HEK293T (cell line): ENCODE measurements at places on chromosomes 13 and 19.

GRCh38 chr13:25463496-25463895 lies 91.7 kb downstream of the ATP8A2 start:
- DNase-seq: no peak

DNA sequence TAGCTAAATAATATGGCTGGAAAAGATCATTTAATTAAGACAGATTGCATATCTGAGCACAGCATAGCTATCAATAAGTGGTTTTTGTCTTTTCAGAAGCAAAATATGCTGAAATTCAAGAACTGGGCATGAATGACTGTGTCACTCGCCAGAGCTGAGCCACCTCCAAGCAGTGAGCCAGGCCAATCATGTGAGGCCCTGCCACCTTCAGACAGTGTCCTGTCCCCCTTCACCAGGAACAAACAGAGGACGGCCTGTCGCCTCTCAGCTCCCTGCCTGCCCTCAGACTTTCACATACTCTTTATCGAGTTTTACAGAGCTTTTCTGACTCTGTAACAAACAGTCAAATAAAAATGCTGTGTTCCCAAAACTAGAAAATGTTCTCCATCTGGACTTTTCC lies 171.0 kb upstream of the TSC22D1 start:
- no peak for DNase-seq

DNA sequence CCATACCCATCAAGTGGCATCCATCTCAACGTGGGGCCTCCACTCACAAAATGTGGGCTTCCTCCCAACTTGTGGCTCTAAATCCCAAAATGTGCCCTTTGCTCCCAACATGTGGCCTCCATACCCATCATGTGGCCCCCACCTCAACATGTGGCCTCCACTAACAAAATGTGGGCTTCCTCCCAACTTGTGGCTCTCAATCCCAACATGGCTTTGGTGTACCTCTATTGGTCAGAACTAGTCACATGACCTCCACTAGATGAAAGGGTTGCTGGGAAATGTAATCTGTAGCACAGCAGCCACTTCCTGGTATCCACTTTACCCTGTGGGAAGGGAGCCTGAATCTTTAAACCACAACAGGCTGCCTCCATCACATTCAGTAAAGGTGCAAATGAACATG lies 10.1 kb upstream of the ACER1 start:
- no peak for DNase-seq

DNA sequence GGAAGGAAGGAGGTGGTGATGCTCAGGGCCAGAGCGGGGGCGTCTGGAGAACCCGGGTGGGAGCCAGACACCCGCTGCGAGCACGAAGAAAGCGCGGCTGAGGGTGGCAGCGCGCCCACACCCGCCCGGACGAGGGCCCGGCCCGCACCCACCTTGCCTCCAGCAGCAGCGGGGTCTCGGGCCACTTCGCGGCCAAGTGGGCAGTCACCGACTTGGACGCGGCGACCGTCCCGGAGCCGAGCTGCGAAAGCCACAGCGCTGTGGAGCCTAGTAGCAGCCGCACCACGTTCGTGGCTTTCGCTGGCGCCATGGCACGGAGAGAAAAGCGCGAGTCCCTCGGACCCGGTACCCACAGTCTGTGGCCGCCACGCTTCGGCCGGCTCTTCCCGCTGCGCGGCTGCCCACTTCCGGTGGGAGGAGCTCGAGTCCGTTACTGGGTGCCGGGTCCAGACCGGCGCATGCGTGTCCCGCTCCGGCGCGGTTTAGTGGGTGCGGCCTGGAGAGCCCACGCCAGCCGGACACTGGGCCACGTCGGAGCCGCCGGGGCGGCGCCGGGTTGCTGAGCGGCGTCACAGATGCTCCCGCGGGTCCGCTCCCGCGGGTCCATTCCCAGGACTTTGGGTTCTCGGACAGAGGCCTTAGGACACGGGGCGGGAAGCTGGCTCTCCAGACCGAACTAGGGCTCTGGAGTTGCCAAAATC lies at the start of gene UGGT2:
UGGT2 (minus strand) TSS at position 399 of the 701 bp plus-strand sequence; CDS start at position 310, 89 bp downstream.
- peak; percentile 95 for DNase-seq

- DNase-seq: no peak
Observed at GRCh38 chr13:39672378-39673132, 17.1 kb downstream of the COG6 start.

DNA sequence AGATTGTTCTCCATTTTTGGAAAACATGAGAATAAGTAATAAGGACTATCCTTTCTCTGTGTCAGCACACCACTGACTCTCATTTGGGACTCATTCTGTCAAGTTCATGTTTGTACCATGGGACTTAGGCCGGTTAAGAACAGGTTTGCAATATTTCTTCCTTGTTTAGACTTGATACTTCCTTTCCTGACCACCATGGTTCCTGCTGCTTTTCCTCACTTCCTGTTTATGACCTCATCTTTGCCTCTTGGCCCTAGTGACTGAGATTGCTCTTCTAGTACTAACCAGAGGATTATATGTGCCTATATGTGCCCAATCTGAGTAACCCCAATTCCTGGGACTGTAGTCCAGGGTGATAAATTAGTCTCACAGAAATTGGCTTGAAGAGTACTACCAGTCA lies 32.5 kb upstream of the NDFIP2 start:
- DNase-seq: no peak

DNA sequence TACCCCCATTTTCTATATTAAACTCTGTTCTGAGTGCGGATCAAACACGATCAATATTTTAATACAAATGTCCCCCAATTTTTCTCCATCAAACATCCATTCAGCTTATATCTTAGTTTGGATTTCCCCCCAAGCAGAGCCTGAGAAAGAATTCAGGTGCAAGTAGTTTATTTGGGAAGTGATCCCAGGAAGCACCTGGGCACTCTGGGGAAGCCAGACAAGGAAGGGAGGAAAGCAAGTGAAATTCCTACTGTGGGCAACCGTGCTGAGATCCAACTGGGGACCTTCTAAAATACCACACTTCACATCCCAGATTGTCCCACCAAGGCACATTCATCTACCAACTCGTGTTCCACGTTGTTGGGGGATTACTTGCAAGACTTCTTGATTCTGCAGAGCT lies 323.4 kb upstream of the NBEA start:
- no peak for DNase-seq

GRCh38 chr13:23956106-23956505 lies 58.8 kb upstream of the C1QTNF9B start:
- DNase-seq: no peak

GRCh38 chr19:45356760-45357444 lies 13.5 kb downstream of the ERCC2 start:
- DNase-seq: no peak

GRCh38 chr13:111005364-111005763 lies 90.5 kb upstream of the ANKRD10 start:
- no peak for DNase-seq

DNA sequence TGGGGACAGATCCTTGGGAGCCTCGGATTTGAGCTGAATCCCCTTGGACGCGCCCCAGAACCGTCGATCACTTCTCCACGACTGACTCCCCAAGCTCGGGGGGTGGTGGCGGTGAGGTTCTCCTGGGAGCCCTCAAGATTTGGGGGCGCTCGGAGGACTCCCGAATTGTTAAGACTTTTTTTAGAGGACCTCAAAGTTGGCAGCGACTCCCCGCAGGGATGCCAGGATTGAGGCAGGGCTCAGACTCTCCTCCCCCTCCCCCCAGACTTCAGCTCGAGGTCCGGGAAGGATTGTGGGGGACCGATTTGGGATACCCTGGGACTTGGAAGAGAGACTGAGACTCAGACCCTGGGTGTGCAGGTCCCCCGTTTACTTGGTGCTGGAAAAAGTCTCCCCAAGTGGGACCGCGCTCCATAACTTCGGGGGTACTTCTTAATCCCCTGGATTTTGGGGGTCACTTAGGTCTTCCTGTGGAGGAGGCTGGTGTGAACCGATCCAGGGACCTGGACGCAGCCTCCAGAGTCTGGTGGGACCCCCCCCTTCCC lies 665 bp downstream of the VASP start:
- no peak for DNase-seq

DNA sequence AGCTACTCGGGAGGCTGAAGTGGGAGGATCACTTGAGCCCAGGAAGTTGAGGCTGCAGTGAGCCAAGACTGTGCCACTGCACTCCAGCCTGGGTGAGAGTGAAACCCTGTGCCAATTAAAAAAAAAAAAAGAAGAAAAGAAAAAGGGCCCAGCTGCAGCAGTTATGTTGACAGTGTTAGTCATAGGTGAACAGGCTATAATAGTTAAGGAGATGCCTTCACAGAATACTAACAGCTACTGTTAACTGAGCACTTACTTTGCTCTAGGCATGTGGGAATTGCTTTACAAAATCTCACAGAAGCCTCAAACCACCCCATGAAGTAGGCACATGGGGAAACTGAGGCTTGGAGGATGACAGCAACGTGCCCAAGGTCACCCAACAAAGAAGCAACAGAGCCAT lies 3.9 kb downstream of the FBXO17 start:
- no peak for DNase-seq

DNA sequence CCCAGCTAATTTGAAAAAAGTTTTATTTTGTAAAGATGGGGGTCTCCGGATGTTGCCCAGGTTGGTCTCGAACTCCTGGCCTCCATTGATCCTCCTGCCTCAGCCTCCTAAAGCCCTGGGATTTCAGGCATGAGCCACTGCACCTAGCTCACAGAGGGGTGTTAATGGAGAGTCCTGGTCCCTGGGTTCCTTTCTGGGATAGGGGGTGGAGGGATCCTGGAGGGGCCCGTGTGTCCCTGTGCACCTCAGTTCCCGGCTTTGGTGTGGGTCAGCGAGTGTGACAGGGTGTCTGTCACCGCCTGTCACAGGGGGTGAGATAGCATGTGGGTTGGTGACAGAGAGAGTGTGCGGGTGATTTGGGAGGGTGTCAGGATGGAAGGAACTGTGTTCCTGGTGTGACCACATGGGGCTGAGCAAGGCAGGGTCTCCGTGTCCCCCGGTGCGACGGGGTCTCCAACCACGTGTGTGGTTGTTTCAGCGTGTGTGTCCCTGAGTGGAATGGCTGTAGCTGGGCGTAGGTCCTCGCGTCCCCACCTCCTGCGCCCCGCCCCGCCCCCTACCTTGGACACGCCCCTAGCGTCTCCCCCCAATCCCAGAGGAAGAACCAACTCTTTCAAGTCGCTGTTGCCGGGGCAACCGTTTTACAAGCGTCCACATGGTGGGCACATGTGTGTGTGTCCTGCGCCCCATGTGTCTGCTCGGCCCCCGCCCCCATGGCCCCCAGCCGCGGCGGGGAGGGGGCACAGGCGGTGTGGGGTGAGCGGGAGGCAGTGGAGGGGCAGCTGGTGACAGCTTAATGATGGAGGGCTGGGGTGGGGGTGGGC lies 2.9 kb upstream of the NRTN start:
- DNase-seq: no peak

- DNase-seq: no peak
Observed at GRCh38 chr19:35833972-35834371, 18.3 kb downstream of the NPHS1 start.

- DNase-seq: no peak
Observed at GRCh38 chr13:20700288-20700687, 3.2 kb upstream of the IL17D start.

- DNase-seq: no peak
Observed at GRCh38 chr19:18191640-18192062, 1.4 kb upstream of the MPV17L2 start.

DNA sequence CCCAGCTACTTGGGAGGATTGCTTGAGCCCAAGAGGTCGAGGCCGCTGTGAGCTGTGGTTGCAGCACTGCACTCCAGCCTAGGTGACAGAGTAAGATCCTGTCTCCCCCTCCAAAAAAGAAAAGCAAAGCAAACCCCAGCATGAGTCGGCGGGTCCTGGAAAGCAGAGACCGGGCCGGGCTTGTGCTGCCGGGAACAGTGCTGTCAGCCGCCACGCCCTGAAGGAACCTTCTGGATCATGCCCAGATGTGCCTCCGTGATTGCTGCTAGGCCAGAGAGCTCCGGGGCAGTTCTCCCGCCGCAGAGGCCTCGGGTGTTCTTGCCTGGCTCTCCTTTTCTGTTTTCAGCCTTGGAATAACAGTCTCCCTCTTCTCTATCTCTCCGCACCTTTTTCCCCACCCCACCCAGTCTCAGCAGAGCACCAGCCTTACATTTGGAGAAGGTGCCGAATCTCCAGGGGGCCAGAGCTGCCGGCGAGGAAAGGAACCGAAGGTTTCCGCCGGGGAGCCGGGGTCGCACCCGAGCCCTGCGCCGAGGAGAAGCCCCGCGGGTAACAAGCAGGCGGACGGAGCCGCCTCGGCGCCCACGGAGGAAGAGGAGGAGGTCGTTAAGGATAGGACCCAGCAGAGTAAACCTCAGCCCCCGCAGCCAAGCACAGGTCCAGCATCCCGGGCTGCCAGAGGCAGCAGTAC lies 181.9 kb downstream of the STK24 start:
- DNase-seq: no peak

DNA sequence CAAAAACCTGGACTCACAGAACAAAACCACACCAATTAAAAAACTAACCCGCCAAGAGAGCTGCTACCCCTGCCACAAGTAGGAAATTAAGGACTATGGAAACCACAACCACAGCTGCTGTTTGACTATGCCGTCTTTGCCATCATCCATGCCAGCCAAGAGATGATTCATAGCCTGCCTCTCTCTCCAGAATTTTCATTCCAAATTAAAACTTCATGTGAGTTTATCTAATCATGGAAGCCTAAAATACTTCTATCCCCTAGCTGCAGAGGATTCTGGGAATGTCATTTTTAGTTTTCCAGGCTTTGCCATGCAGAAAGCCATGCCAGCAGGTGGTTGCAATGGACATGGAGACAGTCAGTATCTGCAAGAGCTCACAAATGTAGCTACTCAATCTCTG lies 27.6 kb upstream of the GTF2F2 start:
- DNase-seq: no peak

GRCh38 chr13:113573065-113573464 lies 11.5 kb upstream of the TFDP1 start:
- DNase-seq: no peak

DNA sequence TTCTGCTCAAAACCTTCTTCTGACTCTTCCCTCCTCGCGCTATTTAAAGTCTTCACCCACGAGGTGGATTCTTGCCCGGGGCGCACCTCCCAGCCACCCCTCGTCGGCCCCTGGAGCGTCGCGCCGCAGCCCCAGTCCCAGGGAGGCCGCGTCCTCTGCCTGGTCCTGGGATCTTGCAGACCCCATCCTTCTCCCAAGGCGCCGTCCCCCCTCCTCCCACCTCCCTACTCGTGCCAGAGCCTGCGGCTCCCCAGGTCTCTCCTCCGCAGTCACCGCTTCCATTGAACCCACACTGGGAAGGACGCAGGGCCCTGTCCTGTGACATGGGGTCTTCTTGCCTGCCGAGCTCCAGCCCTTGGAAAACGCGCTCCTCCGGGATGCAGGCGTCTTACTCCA lies 486 bp downstream of the ZNF808 start:
- DNase-seq: no peak

GRCh38 chr13:35706281-35706680 lies 229.8 kb upstream of the MAB21L1 start:
- no peak for DNase-seq
